ENCODE measurements at places on chromosomes 7 and 10.

DNA sequence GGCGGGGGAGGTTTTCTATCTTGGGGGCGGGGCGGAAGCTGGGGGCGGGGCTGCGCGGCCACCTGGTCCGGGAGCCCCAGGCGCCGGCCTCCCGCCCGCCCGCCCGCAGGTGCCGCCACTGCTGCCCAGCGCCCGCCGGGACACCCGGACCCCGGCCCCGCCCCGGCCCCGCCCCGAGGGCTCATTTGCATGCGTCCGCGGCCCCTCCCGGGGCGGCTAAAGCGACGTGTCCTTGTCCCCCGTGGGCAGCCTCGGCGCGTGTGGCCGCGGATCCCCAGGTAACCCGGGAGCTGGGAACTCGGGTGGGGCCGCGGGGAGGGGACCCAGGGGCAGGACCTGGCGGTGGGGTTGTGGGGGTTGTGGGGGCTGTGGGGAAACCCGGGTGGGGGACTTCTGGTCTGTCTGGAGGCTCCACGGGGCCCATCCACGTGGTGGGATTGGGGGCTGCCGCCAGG is at the start of gene BHLHA15:
Gene BHLHA15 (plus strand): TSS at position 219 of the 455 bp plus-strand sequence. CDS start 871 bp downstream, outside the sequence.
- peak; percentile 65 for DNase-seq

GRCh38 chr10:33066558-33067236 is 108.7 kb upstream of the ITGB1 start:
- DNase-seq: no peak

DNA sequence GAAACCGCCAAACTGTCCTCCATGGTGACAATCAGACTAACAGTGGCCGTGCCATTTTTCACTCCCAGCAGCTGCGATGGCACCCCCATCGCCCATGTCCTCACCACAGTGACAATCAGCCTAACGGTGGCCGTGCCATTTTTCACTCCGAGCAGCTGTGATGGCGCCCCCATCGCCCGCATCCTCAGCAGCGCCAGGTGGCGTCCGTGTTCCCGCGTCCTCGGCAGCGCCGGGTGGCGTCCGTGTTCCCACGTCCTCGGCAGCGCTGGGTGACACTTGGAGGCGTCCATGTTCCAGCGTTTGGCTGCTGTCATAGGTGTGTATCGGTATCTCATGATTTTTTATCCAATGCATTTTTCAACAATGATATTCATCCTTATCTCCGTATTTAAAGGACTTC is 267.3 kb downstream of the PTPRN2 start:
- no peak for DNase-seq

DNA sequence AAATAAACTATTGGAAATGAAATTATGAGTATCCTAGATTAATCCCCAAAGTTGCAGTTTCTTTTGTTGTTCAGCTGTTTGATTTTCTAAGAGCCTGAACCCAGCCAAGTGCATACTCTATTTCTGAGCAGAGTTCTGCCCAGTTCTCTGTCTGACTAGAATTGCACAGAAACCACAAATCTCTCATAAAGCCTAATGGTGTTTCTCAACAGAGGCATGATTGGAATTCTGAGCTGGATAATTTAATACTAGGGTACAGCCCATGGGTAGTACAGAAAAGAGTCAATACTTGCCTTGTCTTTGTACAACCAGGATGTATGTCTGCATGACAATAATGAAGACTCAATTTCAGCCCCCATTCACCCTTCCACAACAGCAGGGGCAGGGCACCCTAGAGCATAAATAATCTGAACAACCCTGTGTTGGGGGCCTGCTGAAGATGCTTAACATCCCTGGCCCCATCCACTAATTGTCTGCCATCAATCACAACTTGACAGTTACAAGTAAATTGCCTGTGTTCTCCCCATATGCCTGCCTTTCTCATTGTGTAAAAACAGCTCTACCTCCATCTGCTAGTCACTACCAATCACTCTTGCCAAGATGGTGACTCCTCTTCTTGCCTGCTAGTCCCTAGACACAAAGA is 114.4 kb downstream of the NPSR1 start:
- DNase-seq: no peak

DNA sequence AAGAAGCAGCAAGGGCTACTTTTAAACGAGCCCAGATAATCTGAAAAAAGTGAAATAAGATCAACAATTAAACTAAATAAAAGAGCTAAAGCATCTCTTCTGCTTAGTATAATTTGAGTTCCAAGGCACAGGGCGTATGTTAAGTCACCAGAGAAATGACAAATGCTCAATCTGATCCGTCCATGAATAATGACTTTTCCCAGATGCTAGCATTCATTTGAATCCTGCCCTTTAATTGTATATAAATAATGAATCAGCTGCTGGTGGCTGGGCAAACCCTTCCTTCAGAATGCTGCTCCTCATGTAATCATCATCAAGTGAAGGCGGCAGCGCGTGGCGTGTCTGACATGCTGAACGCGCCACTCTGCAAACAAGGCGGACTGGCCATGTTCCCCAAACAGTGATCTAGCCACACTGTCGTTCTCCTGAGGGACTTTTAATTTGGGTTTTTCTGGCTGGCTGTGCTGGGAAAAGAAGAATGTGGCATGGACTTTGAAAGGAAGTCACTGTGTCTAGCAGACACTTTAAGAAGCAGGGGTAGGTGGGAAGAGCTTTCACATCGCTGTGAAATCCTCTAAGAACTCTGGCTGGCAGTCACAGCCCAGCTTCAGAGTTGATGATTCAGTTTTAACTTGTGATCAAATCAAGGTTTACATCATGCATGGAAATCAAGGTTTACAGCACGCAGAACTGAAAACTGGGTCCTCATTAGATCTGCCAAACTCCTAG is 70.7 kb downstream of the BEND7 start:
- no peak for DNase-seq

DNA sequence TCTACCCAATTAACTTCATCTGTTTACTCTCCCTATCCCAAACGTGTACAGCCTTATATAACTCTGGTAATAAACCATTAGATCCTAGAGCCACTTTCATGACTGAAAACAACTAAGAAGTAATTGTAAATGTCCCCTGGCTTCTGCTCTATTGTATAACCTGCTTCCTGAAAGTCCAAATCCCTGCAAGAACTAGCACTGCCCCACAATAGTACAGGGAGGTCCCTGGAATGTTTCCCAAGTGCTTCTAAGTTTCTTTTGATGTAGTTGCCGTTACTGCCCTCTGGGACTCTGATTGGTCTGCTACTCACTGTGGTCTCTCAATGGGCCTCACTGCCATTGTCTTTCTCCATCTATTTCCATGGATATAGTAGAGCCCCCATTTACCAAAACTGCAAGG is 764.0 kb upstream of the GHITM start:
- DNase-seq: no peak

DNA sequence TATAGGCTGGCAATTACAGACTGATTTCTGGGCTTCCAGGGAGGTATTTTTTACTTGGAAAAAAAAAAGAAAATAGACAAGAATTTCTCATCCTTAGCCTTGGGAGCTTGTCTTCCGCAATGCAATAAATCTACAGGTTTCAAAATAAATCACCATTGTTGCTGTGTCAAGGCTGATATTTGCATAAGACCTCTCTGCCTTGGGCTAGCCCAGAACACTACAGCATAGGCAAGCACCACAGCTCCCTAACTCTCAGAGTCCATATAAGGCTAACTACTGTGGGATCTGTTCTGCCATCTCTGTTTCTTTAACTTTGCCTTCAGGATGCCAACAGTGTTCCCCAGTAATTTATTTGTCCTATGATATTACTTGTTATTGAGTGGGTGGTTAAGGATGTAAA is 64.4 kb downstream of the ZWINT start:
- DNase-seq: no peak

Measured in prostate gland (tissue), 2 donors.